Astrocyte (in vitro differentiated cells and primary cell): ENCODE measurements at places on chromosomes 6 and 20. TPM values are rescaled to one million over a fixed set of nuclear protein-coding genes. Genes with fewer than 3 reads are reported as not detected.

GRCh38 chr6:165081944-165082532 is 227.4 kb downstream of the C6orf118 start:
- DNase-seq, result no peak

- no peak for DNase-seq
Measured at GRCh38 chr6:106757267-106757666, 127.9 kb downstream of the QRSL1 start.

The PSMB8 gene
- 45.5 and 57.5 TPM in 2 replicates for total RNA-seq

DNA sequence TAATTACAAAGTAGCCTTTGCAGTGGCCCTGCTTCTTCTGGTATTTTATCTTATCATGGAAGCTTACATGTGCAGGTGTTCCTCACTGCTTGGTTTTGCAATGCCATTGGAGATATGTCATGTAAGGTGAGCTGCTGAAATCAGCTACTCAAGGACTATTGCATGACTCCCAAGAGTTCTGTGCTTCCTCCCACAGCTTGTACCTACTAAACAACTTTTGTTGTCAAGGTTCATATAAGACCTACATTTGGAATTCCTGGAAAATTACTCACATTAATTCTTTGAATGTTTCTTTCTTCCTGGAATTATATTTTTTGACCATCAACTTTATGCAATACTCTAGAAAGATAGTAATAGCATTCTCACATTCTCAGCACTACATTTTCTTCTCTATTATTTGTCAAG is 427.5 kb upstream of the HSF2 start:
- DNase-seq, result peak; percentile 61

- no peak for DNase-seq
Measured at GRCh38 chr6:18062733-18063132, 59.7 kb downstream of the NHLRC1 start.

DNA sequence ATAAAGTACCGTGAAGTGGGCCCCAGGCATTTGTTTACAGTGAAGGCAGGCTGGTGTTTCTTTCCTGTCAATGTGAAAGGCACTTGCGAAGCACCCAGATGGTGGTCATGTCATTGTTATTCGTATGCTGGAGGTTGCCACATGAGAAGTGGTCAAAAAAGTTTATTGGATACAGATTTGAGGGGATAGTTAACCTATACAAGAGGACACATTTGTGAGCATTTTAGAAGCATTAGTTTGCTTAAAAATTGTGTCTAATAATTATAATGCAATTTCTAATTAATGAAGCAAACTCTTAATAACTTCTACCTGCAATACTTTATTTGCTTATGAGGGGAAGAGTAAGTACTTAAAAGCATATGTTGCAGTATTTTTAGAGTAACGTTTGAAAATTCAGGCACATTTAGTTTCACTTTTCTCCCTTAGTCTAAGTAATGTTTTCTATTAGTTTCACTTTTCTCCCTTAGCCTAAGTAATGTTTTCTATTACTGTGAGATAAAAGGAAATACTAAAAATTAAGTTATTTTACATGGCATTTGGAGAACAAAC is 120.7 kb upstream of the CLDN20 start:
- no peak for DNase-seq

- DNase-seq, result peak; percentile 99
Measured at GRCh38 chr6:111985202-111985731, 68.6 kb upstream of the CCN6 start.

- DNase-seq, result peak; percentile 86
Measured at GRCh38 chr6:121647905-121648304, 212.5 kb downstream of the GJA1 start.

DNA sequence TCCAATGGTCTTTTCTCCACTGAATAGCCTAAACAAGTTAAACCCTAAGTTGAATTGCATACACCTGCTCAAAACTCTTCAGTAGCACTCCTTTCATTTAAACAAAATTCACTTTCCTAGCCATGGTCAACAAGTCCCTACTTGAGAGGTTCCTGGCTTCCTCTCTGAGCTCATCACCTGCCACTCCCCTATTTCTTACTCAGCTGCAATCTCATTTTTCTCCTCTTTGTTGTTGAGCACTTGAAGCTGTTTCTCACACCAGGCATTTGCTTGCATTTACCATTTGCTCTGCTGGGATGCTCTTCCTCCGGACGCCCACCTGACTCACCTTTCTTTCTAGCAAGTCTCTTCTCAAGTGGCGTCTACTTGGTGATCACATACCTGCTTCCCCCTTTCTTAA is 38.5 kb downstream of the EDN1 start:
- no peak for DNase-seq

GRCh38 chr6:39426073-39426456 is 103.6 kb upstream of the KCNK16 start:
- DNase-seq, result peak; percentile 75

The ULBP2 gene
- total RNA-seq, result 7.3 and 7.5 TPM in 2 replicates

GRCh38 chr20:42915081-42915480 is 274.6 kb downstream of the PTPRT start:
- DNase-seq, result no peak

GRCh38 chr6:44737829-44738528 is 350.5 kb downstream of the CDC5L start:
- DNase-seq, result no peak

The HLA-DQB1 gene
- 3.7 and 4.1 TPM in 2 replicates for total RNA-seq

The RAET1L gene
- total RNA-seq, result not detected in 2 replicates

DNA sequence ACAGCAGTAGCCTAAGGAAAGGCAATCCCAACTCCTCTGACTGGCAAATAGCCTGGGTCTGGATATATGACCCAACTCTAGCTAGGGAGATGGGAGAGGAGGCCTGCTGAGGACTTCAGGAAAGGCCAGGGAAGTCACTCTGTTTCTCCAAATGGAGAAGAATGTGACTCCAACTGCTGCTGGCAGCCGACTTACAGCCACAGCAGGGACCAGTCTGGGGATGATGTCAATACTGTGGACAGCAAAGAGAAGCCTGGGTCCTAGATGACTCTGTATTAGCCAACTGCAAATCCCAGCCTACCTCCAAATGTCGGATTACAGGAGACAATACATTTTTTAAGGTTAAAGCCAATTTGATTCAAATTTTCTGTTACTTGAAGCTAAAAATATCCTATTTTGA is 232.6 kb downstream of the FOXC1 start:
- DNase-seq, result no peak

- no peak for DNase-seq
Measured at GRCh38 chr6:150463852-150464251, 95.0 kb downstream of the IYD start.
